ENCODE measurements at places on chromosomes 6 and 20.

GRCh38 chr6:90190752-90191395 is 105.8 kb downstream of the BACH2 start:
- no peak for DNase-seq

DNA sequence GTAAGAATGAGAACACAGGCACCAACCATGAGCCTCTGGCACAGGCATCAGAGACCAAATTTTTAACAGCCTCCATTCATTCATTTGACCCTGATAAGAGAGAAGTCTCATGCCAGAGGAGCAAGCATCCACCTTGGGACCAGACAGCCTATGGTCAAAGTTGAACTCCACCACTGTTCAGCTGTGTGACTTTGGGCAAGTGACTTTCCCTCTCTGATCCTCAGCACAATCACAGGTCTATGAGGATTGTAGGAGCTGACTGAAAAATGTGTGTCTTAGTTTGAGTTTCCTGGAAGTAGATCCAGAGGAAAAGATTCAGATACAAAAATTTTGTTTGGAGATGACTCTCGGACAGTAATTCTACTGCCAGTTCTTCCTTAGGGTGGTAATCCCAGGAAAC is 645.1 kb upstream of the DEFB115 start:
- no peak for DNase-seq

GRCh38 chr6:122869437-122870024 is 80.5 kb downstream of the SMPDL3A start:
- peak; percentile 49 for DNase-seq

GRCh38 chr6:38848760-38849159 is 133.6 kb downstream of the DNAH8 start:
- DNase-seq, result no peak

DNA sequence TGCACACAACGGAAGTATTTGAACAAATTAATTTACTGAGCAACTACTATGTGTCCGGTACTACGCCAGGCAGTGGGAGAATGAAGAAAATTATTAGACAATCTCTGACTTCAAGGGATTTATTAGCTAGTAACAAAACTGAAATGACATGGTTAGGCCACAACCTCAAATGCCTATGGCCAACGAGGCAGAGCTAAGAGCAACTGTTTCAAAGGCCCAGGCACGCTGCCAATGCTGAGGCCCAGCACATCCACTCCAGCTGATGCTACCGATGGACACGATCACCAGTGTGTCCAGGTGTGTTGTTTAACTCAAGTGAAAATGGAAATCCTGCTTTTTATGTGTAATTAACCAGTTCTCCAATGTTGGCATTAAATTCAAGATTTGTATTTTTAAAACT is 420.9 kb downstream of the PRKN start:
- DNase-seq, result no peak

GRCh38 chr20:50246367-50247195 is 56.0 kb downstream of the CEBPB start:
- no peak for DNase-seq

DNA sequence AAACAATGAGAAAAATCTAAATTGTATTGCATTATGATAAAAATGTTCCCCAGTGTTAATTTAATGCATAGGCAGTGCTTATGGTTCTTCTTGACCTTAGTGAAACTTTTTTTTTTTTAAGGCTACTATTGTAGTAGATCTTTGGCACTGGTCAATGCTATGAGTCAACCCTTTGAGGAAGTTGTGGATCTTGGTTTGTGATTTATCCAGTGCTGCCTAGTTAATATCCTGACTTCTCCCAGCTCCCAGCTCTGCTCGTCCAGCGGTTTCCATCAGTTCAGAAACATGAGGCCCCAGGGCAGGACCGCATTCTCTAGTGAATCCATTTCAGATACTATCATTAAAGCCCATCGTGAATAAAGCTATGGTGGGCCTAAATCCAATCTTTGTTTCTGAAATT is 364.5 kb upstream of the JARID2 start:
- no peak for DNase-seq

DNA sequence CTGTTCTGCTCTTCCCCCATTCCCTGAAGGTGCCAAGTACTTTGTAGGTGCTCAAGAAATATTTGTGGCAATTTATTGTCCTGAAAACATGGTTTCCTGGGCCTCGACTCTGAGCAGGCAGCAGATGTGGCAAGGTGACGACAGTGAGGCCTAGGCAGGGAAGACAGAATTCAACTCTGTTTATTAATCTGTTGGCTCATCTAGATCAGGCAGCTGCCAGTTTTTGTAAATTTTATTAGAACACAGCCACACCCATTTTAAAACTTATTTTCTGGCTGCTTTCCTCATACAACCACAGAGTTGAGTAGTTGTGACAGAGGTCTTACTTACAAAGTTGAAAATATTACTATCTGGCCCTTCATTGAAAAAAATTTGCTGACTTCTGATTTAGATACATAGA is 24.5 kb downstream of the MAPK14 start:
- no peak for DNase-seq

DNA sequence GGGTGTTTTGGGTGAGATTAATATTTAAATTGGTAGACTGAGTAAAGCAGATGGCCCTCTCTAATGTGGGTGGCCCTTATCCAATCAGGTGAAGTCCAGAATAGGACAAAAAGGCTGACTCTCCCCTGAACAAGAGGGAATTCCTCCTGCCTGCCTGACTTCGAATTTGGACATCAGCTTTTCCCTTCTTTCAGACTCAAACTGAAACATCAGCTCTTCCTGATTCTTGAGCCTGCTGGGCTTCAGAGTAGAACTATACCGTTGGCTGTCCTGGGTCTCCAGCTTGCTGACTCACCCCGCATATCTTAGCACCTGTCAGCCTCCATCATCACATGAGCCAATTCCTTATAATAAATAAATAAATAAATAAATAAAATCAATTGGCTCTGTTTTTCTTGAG is 15.0 kb upstream of the TGM6 start:
- no peak for DNase-seq

DNA sequence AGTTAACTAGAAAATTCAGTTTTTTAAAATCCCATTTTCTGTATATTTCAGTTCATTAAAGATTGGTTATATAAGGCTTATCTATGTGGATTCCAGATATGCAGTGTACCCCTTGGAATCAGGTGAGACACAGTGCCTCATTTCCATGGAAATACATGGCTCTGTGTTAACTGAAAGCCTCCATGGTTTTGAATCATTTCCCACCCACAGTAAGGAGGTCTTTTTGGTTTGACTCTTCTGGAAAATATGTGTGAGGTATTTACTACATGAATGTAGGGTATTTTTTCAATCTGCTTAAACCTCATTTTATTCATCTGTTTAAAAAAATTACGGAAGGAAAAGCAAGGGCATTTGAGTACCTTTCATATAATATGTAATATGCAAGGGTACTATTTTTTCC is 25.5 kb downstream of the RNF144B start:
- no peak for DNase-seq

DNA sequence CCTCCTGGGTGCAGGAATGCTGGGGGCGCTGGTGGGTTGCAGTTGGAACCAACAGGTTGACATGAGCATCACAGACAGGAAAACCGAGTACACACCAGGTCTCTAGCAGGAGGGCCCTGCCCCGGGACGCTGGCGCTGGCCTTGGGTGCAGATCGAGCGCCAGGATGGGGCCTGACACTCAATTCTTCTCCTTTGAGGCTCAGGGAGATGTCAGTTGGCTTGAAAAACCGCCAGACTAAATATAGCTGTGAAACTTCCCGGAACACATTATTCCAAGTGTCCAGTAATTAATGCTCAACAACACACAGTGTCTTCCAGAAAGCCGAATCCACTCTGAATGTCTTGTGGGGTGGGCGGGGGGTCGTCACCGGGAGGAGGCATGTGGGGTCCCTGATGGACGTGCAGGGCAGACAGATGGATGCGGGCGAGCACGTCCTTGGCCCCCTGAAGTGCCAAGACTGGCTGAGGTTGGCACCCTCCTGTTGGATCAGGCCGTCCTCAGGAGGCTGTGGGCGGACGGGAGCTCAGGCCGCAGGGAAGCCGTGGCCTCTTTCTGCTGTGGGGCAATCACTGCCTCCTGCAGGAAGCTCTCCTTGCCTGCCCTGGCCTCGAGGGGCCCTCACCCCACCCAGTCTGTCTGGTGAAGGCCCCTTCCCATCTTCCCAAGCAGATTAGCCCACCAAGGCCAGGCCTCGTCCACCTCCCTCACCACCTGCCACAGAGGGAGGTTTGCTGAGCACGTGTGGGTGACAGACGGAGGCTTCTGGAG is 19.4 kb upstream of the GATA5 start:
- no peak for DNase-seq

- no peak for DNase-seq
Measured at GRCh38 chr6:155078331-155078745, 83.2 kb downstream of the TIAM2 start.

- DNase-seq, result no peak
Measured at GRCh38 chr20:56222201-56222600, 26.3 kb upstream of the MC3R start.

GRCh38 chr6:14732844-14733757 is 512.8 kb upstream of the JARID2 start:
- no peak for DNase-seq

DNA sequence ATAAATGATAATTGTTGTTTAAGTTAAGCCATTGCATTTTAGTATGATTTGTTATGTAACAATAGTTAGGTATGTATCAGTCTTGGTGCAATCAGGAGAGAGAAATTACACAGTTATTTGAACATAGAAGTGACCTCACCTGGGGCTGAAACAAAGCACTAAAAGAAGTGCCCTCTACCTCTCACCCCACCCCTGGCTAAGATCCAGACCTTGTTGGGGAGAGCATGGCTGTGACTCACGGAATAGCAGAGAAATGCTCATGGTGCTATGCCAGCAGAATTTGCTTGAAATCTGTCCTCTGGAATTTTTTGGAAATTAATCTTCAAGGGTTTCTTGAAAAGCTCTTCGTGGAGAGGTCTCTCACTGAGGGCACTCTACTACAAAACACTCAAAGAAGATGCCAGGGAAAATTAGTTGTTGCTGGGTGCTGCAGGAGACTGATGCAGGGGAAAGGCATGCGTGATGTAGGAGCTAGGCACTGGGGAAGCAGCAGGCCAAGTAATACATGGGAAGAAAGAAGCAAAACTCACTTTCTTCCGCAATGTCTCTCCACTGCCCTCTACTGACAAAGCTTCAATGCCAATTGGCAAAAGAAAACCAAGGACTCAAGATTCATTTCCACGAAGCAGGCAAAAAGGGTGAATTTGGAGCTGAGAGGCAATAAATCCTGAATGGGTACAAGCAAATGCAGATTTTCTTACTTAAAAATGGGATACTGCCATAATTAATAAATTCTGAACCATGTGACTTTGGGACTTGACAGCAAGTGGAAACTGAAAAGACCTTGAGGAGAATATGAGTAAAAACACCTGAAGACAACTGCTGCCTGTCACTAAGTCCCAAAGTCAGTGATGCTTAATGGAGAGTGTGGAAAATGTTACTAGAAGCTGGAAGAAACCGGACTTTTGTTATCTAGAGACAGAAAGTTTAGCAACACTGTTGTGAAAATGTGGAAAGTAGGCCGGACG is 136.3 kb upstream of the ZNF184 start:
- DNase-seq, result no peak

GRCh38 chr6:43310624-43311023 is 2.0 kb upstream of the CRIP3 start:
- no peak for DNase-seq

GRCh38 chr6:17318435-17319165 is 37.4 kb downstream of the RBM24 start:
- no peak for DNase-seq

- DNase-seq, result no peak
Measured at GRCh38 chr6:2215342-2215741, 30.1 kb downstream of the GMDS start.

DNA sequence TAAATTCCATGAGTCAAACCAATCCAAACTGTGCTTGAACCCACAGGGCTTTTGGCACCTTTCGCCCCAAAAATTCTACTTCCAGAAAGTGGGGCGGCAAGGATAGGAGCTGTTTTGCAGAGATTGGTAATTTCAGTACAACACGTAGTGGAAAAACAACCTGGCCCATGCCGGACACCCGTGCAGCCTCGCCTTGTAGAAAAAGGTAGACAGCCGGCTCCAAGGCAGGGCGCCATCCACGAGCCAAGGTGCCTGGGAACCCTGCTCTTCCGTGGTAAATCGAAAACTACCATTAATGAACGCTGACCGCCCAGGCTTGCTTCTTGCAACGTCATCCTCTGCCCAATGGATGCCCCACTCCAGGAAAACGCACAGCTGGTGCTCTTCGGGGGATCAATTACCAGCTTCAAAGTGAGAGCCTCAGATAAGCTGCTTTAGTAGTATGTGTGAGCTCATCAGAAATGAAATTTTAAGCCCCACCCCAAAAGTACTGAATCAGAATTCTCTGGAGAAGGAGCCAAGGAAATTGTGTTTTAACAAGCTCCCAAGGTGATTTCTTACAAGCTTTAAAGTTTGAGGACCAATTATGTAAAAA is 1.8 kb downstream of the OOEP start:
- no peak for DNase-seq

GRCh38 chr20:63735859-63736718 is at the start of gene LIME1:
TSS of gene LIME1 (plus strand) at chr20:63736664. CDS start at chr20:63737550, 886 bp downstream.
- no peak for DNase-seq

GRCh38 chr6:17240803-17241500 is 40.2 kb upstream of the RBM24 start:
- DNase-seq, result no peak

DNA sequence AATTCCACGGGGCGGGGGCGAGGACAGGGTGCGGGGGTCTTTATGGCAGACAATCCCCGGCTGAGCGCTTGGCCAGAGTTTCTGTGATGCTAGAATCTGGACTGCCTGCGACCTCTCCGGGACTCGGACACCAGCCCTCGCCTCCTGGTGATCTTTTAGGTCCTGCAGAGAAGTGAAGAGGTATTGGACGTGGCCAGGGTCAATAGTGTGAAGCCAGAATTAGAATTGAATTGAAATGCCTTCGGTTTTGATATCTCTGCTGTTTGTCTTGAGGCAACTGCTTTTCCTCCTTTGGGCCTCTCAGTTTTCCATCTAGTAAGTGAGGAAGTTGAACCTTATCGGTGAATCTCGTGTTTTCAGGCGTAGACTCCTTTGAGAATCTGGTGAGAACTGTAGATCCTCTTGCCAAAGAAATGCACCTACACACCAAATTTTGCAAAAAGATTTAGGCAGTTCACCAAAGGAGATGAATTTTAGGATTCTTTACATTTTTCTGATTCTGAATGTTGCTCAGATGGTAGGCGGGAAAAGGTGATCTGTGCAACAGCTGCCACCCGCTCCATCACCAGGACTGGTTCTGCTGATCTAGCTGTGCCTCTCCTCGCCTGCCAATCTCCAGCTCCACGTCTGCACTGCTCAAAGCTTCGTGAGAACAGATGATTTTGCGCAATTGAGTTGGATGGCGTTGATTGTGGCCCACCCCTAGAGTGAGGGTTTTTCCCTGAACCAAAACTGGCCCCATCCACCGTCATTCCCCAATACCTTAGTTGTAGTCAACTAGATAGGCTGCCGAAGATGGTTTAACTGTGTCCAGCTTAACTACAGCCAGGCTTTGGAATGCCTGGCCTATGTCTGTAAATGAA is 837 bp upstream of the OSER1 start:
- DNase-seq, result no peak

DNA sequence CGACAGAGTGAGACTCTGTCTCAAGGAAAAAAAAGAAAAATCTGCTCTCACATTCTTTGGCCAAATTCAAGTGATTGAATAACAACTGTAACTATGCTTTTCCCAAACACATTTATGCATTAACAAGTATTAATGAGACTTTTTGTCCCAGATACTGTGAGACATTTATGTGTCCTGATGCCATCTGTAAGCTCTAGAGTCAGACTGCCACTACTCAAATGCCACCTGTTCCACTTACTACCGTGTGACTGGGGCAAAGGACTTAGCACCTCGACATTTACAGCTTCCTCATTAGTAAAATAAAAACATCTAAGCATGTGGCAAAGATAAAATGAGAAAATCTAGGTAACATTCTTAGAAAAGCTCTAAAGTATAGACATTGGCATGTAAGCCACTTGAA is 178.1 kb upstream of the MARCKS start:
- DNase-seq, result no peak

All from NCI-H460 (cell line).